ENCODE measurements at places on chromosomes 16 and 17.

- DNase-seq, result no peak
These were observed 22.2 kb upstream of the TOX3 start for GRCh38 chr16:52568983-52569690.

DNA sequence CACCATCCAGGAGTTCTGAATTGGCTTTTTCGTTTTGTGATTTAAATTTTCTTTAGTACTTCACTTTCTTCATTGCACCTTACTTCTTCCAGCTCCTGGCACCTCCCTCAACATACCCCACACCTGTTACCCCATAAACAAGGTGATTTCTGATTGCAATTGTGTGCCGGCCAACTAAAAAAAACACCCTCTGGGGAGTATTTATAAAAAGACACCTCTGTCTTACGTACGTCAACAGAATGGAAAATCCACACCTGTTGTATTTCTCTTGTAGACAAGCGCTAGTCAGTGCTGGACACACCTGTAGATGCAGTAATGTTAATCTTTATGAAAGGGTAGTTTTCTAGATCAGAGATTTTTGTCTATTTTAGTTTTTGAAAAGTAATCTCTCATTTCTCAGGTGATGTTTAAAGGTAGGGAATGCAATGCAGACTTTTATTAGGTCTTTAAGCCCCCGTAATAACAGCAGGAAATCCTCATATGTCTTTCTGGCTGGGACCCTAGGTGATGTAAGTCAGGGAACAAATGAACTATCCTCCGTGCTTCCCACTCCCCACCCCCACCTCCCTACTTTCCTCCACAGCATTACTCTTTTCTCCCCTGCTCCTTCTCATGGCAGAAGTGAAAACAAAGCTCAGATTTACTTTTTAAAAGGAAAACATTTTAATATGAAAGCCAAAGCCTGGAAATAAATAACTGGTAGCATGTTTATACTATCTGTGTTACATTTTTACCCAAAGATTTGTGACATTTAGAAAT lies 4.2 kb downstream of the MSI2 start:
- DNase-seq, result no peak

- DNase-seq, result no peak
These were observed 7.6 kb downstream of the TBC1D16 start for GRCh38 chr17:80028030-80028429.

DNA sequence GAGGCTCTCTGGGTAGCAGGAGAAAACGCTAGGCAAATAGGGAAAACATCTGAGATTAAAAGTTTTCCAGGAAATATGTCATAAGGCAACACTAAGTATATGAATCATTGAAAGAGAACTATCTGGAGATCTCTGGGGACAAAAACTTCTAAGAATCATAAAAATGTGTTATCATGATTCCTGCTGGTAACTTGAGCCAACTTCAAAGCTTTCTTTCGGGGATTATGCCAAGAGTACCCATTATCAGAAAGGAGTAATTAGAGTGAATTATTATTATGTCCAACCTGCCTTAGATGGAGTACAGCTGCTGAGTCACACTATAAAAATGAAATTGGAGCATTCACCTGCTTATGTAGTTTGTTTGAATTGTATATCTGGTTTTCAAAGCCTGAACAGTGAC lies 488.5 kb upstream of the SOX9 start:
- DNase-seq, result no peak

GRCh38 chr17:6471531-6472465 lies 27.5 kb downstream of the PIMREG start:
- DNase-seq, result no peak

DNA sequence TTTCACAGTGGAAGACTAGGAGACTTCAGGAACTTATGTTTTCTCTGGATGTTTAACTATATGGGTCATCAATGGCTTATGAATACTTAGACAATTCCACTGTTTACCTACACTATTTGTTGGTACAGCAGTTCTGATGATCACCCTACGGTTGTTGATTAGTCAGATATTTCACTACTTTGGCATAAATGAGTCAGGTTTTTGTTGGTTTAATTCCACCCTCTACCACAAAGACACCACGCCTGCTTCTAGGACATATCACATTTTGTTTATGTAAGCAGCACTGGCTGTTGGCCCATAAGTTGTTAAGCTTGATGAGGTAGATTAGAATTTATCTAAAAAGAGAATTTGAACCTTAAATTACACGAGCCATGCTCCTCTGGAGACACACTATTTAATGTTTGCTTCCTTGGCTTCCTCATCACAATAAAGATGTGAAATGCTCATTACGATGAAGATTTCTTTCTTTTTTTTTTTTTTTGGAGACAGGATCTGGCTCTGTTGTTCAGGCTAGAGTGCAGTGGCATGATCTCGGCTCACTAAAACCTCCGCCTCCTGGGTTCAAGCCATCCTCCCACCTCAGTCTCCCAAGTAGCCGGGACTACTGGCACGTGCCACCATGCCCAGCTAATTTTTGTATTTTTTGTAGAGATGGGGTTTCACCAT lies 4.3 kb downstream of the GDE1 start:
- no peak for DNase-seq

- no peak for DNase-seq
These were observed 24.4 kb downstream of the HS3ST4 start for GRCh38 chr16:25716186-25716585.

DNA sequence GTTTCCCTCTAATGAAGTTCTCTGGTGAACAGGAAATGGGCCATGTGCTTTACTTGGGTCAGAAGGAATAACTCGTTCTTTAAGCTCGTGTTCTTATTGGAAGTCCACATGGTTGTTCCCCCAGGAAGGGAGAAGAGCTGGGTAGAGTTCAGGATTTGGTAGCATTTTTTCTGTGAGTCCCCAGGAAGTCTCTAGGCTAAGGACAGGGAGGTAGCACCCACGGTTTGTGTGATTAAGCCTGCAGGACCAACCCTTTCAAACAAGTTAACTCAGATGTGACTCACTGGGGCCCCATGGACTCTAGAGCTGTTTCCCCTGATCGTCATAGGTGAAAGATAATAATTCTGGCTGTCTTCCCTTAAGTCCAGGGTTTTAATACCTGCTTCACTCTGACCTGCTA lies 16.4 kb downstream of the SAP30BP start:
- no peak for DNase-seq

- peak; percentile 62 for DNase-seq
These were observed 4.5 kb downstream of the PRSS27 start for GRCh38 chr16:2715519-2715918.

DNA sequence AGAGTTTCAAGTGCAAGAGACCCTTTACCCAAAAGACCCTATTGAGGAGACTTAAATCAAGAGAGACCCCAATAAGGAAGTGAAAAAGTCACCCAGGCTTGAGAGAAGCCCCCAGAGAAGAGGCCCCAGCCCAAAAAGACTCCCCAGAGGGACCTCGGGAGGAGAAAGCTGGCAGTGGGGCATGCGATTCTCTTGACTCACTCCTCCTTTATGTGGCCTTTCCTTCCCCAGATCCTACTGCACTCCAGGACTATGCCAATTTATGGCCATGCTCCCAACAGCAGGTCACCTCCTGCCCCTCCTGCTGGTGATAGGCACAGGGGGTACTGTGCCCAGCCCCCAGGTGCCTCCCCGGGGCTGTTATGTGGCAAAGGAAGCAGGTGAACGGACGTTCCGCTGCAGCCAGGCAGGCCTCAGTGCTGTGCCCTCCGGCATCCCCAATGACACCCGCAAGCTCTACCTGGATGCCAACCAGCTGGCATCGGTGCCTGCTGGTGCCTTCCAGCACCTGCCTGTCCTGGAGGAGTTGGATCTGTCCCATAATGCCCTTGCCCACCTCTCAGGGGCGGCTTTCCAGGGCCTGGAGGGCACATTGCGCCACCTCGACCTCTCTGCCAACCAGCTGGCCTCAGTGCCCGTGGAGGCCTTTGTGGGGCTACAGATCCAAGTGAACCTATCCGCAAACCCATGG lies 16.3 kb downstream of the LRRC3C start:
- DNase-seq, result no peak

GRCh38 chr16:30186782-30187555 lies 3.6 kb downstream of the CORO1A start:
- DNase-seq, result peak; percentile 72

- DNase-seq, result no peak
These were observed 19.2 kb upstream of the HOXB13 start for GRCh38 chr17:48747445-48748363.

DNA sequence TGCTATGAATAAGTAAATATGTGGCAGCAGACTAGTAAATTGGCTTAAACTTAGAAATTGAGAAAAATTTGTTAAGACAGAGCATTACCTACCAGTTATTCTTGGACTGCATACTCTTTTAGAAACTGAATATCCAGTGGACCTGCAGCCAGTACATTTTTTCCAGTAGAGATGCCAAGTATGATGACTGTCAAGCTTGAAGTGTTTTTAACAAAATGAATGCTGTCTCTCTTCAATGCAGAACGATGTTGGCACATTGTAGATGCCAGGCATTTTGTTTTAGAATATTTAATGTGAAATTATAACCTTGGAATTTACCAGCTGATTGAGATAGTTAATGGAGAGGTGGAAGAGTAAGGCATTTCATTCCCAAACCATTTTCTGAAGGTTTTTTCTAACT lies 52.5 kb downstream of the NFAT5 start:
- DNase-seq, result no peak

DNA sequence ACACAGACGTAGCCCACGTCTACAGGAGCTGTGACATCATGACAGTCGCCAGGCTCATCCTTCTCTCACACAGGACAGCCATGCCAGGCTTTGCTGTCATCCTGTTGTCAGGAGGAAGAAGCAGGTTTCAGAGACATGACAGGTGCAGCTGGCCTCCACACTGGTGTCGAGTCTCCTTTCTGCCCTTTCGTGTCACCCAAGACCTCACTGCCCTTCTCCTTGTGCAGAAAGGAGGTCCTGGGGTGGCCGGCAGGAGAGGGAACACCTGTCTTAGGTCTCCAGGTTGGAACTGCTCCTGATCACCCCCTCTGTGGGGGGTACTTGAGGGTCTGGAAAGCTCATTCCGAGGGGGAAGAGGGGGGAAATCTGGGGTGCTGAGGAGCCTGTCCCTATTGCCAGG lies 41.6 kb upstream of the IRF8 start:
- no peak for DNase-seq

- no peak for DNase-seq
These were observed 40.5 kb upstream of the RASD1 start for GRCh38 chr17:17536702-17537101.

- no peak for DNase-seq
These were observed 66.0 kb downstream of the SNX20 start for GRCh38 chr16:50614955-50615724.

DNA sequence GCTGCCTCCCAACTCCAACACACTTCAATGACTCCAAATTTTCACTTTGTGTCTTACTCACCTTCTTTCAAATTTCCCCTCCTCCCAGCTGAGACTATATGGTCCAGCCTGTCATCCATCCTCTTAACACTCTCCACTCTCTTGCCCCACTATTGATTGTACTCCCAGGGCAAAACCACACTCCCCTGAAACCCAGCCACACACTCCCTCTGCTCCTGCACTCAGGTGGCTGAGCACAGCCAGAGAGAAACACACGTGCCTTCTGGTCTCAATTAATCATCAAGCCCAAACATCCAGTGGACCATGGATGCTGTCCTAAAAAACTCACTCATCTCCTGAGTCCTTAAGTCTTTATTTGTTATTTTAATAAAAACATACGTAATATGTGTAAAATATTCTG lies 1026.4 kb downstream of the KCNJ18 start:
- no peak for DNase-seq

DNA sequence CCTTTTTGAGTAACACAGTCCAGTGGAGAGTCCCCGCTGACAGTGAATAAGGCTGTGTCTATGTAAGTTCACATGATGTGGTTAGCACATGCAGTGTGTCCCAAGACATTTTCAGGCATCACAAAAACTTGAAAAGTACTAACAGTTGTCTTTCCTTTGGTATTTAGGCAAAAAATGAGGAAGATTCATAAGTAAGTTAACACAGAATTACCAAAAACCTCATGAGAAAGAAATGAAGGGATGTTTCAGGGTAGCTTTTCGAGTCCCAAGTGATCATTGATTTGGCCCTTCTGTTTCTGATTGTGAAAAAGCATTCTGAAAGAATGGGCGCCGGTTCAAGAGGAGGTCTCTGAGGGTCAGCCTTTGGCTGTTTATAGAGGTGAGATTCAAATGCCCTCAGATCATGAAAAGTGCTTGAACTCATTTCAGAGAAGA lies 529 bp upstream of the ASPA start:
- no peak for DNase-seq

- no peak for DNase-seq
These were observed 3.7 kb upstream of the HS3ST2 start for GRCh38 chr16:22810226-22810625.

GRCh38 chr16:67339453-67339852 lies 12.8 kb downstream of the LRRC36 start:
- no peak for DNase-seq

DNA sequence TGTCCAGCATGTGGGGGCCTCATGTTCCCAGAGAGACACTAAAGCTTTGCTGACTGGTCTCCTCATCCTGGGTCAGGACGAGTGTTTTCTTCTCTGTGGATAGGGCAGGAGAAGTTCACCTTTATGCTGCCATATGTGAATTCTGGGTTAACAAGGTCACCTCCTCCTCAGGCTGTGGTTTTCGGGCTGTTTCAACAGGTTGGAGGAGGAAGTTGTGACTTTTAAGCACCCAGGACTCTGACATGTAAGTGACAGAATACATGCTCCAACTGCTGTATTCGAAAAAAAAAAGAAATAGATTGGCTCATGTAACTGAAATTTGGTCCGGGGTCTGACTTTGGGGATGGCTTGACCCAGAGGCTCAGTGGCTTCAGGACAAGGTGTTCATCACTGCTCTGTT lies 54.2 kb downstream of the SNX20 start:
- DNase-seq, result no peak

GRCh38 chr17:72343911-72344310 lies 223.1 kb downstream of the SOX9 start:
- no peak for DNase-seq

- no peak for DNase-seq
These were observed 119.0 kb downstream of the MYO1D start for GRCh38 chr17:32757963-32758362.

DNA sequence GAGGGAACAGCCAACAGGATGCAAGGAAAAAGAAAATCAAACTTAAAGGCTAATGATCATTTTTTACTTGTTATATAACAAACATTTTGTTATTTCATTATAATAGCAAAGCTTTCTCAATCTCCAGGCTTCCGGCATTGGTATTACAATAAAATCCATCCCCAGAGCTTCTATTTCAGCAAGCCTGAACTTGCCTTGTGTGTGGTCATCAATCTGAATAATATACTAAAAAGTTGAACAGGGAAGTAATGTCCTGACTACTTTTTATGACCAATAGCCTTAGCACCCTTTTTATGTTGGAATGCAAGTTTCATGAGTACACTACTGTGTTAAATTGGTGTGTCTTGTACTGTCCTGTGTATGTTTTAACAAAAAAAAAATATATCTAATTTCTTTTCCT lies 27.1 kb upstream of the VWA3A start:
- no peak for DNase-seq
